ENCODE measurements at places on chromosomes 7 and 10.

DNA sequence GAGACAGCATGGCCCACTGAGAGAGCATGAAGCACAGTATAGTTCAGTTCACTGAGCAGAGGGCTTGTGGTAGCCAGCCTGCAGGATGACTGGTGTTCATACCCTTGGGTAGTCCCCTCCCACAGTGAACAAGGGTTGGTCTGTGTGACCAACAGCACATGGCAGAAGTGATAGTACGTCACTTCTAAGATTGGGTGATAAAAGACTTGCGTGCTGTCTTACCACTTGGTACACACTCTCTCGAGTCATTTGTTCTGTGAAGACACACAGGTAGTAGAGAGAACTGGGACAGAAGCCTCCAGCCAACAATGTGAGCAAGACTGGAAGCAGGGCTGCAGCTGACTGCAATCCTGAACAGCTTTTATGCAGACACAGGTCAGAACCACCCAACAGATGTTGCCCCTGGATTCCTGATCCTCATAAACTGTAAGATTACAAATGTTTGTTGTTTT lies 14.6 kb downstream of the EPC1 start:
- DNase-seq, result peak; percentile 67

DNA sequence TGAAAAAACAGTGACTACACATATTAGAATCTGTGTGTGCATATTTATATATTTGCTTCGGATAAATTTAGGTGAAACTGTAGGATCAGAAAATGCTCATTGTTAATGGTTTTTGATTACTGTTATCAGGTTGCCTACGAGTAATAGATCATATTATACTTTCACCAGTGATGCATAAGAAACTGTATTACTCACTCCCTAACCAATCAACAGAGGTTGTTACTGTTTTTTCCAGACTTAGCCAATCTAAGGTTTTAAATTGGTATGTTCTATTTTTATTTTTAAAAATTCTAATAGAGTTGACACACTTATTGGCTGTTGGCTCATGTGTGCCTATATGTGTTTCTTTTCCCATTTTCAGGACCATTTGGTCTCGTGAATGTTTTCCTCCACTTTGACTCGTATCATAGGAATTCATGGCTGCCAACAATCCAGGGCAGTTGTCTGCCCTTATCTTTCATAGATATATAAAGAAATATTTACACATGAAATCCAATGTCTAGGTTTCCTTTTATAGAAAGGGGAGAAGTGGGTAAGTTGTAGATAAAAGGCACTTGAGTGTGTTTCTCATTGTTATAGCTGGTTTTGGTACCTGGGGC lies 59.2 kb downstream of the ANLN start:
- no peak for DNase-seq

- DNase-seq, result no peak
Observed at GRCh38 chr7:159151231-159151630, 6.6 kb upstream of the VIPR2 start.

DNA sequence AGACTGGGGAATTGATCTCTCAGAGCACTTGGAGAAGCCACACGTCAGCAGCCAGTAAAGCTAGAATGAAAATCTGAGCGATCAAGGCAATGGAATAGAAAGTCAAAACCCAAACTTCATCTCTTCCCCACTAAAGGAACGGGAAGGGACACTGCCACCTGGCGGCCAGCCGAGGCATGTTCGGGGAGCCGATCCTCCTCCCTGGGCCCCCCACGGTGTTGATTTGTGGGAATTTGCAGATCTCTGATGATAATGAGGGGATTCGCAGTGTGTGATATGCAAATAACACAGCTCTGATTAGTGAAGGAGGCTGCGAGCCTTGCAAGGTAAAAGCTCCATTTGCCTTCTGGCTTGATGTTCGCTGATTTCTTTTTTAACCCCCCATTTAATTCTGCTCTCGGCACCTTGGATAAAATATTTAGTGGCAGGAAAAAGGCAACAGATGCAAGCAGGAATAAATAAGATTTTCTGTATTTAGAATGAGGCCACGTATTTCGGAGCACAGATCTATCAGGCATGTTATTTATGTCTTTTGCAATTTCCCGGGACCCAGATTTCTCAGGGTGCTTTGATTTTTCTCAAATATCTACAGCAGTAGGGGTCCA lies 258.6 kb downstream of the PAXIP1 start:
- DNase-seq, result peak; percentile 59

DNA sequence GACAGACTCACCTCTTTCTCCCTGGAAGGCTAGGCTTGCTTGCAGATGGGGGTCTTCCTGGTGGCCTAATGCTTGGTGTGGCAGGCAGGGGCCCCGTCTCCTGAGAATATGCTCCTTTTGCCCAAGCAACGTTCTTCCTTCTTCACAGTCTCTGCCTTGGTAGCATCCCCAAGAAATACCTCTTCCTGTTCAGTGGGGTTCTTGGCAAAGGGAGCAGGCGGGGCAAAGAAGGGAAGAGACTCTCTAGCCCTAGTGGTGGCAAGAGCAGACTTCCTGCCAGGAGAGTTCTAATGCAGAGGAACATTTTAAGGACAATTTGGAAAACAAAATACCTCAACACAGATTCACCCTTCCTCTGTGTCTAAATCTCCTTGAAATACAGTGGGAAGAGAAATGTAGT lies at the start of gene CLEC5A:
Gene CLEC5A (minus strand): TSS at position 179 of the 400 bp plus-strand sequence. CDS start 682 bp downstream, outside the sequence.
- DNase-seq, result no peak

GRCh38 chr10:100346351-100346764 lies 675 bp upstream of the SCD start:
- peak; percentile 85 for DNase-seq

DNA sequence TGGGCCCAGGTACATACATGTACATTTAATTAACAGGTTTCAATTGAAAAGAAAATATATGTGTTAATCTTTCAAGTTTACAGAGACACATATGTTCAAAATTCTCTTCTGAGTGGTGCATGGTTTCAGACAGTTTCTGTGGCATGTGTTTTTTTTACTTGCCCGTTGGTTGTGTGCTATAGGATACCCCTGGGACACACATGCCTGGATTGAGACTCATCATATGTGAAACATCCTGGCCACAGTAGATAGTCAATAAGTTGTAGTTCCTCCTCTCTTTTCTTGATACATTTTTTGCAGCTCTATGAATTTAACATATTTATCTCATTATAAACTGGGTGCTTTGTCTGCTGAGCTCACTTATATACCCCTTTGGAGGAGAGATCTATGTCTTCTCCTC lies 207.8 kb upstream of the CTBP2 start:
- DNase-seq, result no peak

DNA sequence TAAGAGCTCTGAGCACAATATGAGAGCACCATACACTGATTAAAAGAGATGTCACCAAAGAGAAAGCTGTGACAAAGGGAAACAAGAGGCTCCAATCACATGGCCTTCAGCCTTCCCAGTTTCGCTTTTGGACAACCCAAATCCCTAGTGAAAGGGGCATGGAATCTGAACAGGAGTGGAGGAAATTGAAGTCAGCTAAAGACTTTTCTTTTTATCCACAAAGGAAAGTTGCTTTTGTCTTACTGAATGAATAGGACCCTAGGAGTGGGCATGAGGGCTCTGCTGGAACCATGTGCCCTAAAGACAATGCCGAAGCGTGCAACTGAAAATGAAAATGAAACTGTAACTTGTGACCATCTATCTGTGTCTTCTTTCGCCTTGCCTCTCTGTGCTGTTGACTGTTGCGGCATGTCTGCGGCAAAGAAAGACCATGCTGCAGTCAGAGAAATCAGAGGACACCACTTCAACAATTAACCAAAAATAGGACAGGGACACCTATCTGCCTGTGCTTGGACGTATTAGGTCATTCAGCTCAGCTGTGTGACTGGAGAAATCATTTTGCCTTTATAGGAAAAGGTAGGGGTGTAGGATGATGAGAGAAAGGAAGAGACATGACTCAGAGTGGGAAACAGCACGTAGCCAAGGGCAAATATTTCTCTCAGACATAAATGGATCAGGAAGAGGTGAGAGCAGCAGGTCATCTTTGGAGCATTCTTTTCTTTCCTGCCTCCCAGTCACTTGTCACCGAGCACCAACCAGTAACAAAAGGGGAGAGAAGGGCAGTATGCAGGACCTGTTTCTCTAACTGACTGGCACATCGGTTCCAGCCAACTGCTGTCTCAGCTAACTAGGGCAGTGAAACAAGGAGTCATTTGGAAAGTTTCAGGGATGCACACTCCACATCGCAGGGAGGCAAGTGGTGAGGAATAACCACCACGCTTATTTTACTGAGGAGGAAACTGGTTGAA lies 12.3 kb downstream of the CAV2 start:
- DNase-seq, result no peak

DNA sequence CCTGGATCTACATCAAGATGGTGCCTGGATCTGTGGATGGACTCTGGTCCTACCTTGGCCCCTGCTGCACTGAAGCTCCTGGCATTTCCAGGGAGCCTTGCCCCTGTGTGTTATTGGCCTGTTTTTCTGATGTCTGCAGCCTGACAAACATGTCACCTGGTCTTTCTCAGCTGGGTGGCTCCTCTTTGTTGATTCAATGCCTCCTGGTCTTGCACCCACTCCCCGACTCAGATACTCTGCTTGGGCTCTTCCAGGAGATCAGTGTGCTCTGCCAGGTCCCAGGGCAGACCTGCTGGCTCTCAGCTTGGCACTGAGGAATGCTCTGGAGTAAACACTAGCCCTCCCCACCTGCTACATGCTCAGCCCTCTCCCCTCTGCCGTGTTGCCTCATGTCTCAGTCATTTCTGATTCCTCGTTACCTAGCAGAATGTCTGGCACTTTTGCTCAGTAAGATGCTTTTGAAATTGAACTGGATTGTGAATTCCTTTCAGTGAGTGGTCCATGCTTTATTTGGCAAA lies 253.3 kb upstream of the BMPER start:
- no peak for DNase-seq

DNA sequence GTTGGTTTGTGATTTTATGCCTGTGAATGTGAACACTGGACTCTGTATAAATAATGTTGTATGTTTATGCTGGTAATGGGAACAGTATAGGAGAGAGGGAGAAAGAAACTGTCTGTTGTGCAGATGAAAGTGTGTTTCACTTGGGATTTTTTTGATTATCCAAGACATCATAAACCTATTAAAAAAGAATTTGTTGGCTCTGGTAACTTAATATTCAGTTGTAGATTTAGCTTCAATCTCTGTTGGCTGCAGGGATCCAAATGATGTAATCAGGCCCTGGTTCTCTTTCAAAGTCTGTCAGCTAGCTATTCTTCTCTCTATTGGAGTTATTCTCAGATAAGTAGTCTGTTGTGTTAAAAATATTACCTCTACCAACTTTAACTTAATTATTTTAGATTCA lies 168.8 kb upstream of the RHOBTB1 start:
- no peak for DNase-seq

DNA sequence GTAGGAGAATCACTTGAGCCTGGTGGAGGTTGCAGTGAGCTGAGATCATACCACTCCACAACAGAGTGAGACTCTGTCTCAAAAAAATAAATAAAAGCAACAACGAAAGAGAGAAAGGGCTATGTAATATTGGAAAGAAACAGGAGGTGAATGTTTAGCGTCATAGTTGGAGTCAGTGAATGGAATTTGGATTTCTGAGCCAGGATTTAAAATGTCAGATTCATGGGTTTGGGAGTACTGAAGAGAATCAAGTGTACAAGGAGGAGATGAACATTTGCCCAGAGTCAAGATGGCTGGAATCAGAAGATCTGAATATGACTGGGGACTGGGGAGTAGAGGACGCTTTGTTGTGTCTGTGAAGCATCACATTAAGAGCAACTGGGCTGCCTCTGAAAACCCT lies 366.4 kb downstream of the GALNT17 start:
- DNase-seq, result no peak

Measured in stimulated activated CD4-positive, alpha-beta T cell treated with anti-CD3 and anti-CD28 coated beads, Interleukin-2, amount 100 ng/mL, for 24 hours (primary cell).